Thymus (tissue), 14 donors: ENCODE measurements at places on chromosomes 7 and 10. TPM values are rescaled to one million over a fixed set of nuclear protein-coding genes. Genes with fewer than 3 reads are reported as not detected.

GRCh38 chr10:129102906-129103693 lies 363.9 kb upstream of the MGMT start:
- no peak overlapping the region for H3K27ac ChIP-seq
- H3K4me3 ChIP-seq, result no peak overlapping the region
- DNase-seq, result no peak
- no peaks in the 10 kb centered on the region for H3K36me3 ChIP-seq
- no peaks in the 10 kb centered on the region for H3K27me3 ChIP-seq
- peaks cover 3% of the 10 kb centered on the region for H3K4me1 ChIP-seq

MYOZ1 gene
- 0.61 TPM for total RNA-seq

NPY gene
- total RNA-seq, result 0.71 TPM

- H3K27me3 ChIP-seq, result no peaks in the 10 kb centered on the region
- peaks cover 4% of the 10 kb centered on the region for H3K4me1 ChIP-seq
- peak overlapping the region; percentile 11 for H3K27ac ChIP-seq
- H3K36me3 ChIP-seq, result no peaks in the 10 kb centered on the region
These were observed 21.9 kb upstream of the CDCA7L start for GRCh38 chr7:21967598-21968003.

- no peak overlapping the region for H3K27ac ChIP-seq
- H3K4me1 ChIP-seq, result peaks cover 6% of the 10 kb centered on the region
- H3K4me3 ChIP-seq, result no peak overlapping the region
- peaks cover 2% of the 10 kb centered on the region for H3K27me3 ChIP-seq
These were observed 31.4 kb upstream of the NPVF start for GRCh38 chr7:25259487-25260243.

GPNMB gene
- total RNA-seq, result 63.4 TPM

ADRB1 gene
- total RNA-seq, result 0.14 TPM

GRCh38 chr7:146736446-146737190 lies 620.0 kb downstream of the CNTNAP2 start:
- no peak overlapping the region for H3K27ac ChIP-seq
- H3K27me3 ChIP-seq, result no peaks in the 10 kb centered on the region
- H3K36me3 ChIP-seq, result no peaks in the 10 kb centered on the region
- no peaks in the 10 kb centered on the region for H3K4me1 ChIP-seq
- H3K4me3 ChIP-seq, result no peak overlapping the region
